ENCODE measurements at places on chromosomes 7 and 10.

GRCh38 chr10:115706026-115706425 is 567.0 kb downstream of the GFRA1 start:
- DNase-seq: no peak

DNA sequence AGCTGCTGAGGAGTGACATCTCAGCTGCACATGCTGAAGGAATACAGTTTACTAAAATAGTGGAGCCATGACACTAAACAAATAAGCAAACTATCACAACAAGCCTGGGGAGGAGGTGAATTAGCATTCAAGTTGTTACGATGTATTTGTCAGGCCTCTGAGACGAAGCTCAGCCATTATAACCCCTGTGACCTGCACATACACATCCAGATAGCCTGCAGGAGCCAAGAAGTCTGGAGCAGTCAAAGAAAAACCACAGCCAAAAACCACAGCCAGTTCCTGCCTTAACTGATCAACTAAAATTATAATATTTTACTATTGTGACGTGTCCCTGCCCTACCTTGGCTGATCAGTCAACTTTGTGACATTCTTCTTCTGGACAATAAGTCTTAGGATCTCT is 68.6 kb downstream of the NSUN6 start:
- DNase-seq: no peak

DNA sequence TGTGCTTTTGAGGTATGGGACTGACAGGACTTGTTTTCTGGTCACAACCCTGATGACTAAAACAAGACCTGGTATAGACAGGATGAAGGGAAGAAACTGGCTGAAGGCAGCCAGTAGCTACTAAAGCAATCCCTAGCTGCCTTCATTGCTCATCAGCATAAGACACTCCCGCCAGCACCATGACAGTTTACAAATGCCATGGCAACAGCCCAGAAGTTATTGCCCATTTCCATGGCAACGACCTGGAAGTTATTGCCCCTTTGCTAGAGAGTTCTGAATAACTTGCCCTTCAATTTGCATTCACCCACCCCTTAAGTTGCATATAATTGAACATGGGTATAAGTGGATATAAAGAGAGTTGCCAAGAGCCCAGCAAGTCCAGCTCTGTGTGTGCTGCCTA is 169.6 kb upstream of the FAM171A1 start:
- DNase-seq: no peak

DNA sequence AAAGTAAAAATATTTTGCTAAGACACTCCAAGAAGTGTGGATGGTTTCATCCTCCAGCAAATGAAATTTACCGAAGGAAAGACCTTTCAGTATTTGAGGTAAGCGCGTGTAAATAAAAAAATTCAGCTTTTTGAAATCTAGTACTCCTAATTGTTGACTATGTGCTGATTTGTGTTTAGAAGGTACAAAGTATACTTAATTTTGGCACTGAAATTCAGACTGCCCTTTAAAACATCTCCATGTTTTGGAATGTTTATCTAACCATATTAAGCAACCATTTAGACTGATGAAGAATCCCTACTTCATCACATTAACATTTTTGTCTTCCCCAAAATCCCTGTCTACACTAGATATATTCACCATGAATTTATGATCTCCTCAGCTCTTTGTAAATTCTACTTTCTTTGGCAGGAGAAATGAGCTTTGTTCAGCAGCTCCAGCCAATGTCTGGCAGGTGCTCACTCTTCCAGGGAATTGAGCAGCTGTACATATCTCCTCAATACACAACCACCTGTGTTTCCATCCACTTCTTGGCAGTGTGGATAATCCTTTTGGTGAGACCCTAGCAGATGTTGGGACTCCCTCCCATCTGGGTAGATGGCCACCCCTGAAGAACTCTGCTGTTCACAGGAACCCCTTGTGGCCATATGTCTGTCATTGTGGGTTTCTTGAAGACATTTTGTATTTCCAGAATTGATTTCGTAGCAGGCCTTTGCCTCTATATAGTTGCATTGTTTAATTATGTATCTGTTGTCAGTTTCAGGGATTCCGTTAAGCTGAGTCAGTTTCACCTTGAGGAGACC is 129.4 kb upstream of the SAMD8 start:
- no peak for DNase-seq

GRCh38 chr10:131872011-131872826 is 28.6 kb upstream of the PPP2R2D start:
- no peak for DNase-seq

DNA sequence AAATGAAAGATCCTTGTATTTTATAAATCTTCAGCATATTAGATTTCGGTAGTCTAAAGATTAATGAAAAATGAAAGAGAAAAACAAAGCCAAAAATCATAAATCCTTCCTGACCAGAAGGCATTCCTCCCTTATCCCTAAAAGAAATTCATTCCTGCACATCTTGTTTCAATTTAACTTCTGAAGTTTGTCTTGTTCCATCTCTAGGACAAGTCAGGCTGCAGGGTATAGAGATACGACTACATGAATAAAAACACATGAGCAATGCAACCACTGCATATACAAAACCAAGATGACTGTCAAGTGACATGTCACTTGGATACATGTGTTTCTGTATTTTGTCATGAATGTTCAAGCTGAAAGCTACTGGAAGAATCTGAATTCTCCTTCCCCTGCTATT is 214.9 kb downstream of the JAZF1 start:
- no peak for DNase-seq

DNA sequence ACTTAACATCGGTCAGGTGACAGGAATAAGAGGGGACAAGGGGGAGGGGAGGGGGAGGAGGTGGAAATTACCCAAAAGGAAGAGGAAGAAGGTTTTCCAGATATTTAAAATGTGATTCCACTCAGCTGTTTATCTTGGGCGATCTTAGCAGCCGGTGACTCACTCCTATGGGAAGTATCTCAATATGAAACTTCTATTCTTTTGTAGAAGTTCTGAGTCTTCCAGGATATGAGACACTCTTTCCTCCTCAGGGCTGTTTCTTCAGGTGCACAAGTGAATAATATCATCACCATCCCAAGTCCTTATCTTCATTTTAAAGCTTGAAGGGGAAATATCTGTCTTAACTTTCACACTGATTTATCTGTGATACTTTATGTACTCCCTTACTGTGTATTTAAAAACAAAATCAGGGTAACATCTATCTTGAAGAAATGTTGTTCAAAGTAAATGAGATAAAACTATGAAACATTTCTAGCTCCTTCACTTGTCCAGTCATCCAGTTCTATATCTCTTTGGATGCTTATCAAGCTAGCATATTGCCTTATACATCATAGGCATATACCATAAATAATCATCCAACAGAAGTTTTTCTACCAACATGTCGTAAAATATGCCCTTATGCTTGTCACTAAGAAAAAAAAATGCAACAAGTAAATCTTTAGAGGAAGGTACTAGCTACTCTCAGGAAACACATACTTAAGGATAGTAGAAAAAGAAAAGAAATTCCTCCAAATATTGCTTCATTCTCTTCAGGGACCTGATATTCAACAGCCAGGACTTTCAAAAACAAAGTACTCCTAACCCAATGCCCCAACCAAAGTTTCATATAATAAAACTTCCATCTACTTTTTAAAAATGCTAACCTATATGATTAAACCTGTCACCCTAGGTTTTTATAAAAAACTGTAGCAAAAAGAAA is 13.7 kb downstream of the DOCK4 start:
- DNase-seq: no peak

DNA sequence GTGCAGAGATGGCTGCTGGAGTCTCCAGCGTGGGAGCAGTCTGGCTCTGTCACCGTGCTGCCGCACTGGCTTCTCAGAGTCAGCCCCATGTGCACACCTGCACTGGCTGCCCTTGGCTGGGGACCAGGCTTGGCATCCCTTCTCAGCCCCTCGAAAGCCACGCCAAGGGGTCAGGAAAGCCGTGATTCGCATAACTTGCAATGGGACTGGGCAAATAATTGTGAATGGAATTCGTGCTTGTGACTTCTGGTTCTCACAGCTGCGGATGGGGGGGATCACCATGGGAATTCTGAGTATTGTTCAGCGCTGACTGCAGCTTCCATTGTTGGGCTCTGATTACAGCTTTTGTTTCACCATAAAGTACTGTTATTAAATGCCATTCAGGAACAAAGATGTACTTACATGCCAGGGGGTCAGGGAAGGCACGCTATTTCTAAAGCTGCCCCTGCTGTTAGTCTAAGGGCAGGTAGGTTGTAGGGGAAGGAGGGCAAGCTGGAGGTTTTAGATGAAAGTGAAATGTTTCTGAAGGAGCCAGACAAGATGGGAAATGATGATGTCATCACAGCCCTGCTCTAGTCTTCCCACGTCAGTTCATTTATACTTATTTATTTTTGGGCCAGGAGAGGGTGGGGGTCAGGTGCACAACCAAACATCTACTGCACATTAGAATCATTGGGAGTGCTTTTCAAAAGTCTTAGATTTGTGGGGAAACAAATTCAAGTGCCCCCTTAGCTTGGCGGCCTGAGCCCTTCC is 5.8 kb upstream of the PLEKHA1 start:
- DNase-seq: no peak

- DNase-seq: no peak
These were observed 28.8 kb upstream of the DOCK1 start for GRCh38 chr10:126876456-126876855.

DNA sequence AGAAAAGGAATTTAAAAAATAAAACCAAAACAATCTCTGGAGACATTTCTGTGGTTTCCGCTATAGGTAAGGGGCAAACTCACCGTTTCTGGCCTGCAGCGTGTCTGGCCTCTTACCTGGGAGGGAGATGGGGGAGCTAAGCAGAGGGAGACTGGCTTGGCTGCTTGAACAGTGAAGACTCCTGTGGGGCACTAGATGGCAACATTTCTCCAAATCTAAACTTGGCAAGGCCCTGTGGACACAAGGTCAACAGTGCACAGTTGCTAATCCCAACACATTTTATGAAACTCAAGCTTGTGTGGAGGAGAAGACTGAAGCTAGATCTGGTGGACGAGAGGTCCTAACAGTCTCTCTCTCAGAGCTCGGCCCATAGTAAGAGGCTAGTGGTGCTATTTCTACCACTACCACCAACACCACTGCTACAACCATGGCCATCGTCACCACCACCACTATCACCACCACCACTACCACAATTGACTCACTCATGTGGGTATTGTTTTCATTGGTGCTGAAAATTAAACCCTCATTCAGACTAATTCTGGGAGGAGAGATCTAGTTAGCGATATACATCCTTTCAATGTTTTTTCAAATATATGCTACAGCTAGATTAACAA is 28.4 kb upstream of the CDHR3 start:
- no peak for DNase-seq

DNA sequence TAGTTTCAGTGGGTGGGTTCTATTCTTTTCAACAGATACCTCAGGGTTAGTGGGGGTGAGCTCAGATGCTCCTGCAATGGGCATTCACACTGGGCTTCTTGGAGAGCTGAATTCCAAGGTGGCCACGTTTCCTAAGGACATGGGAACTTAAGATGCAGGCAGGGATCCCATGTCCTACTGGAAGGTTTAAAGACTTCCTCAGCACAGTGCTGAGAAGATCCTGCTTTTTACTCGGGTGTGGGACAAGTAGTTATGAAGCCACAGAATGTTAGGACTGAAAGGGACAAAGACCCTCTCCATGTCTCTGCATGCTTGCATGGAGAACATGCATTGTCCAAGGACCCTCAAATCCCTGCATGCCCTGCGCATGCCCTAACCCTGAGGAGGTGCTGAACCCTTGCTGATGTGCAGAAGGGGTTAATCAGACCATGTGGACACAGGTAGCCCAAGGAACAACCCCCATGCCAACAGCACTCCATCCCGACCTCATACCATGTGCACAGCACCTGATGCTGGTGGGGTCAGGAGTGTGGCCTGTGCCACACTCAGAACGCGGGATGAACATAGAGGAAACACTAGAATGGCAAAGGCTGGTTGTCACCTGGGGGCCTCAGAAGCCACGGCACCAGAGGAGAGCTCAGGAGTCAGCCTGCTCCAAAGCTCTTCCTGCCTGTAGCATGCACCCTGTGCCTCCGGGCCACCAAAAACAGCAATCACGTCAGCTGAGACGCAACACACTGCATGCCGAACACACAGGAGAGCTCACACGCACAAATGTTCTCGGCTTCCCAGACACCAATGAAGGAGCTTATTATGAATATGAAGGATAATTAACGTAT is 15.2 kb downstream of the IL2RA start:
- DNase-seq: peak; percentile 48

DNA sequence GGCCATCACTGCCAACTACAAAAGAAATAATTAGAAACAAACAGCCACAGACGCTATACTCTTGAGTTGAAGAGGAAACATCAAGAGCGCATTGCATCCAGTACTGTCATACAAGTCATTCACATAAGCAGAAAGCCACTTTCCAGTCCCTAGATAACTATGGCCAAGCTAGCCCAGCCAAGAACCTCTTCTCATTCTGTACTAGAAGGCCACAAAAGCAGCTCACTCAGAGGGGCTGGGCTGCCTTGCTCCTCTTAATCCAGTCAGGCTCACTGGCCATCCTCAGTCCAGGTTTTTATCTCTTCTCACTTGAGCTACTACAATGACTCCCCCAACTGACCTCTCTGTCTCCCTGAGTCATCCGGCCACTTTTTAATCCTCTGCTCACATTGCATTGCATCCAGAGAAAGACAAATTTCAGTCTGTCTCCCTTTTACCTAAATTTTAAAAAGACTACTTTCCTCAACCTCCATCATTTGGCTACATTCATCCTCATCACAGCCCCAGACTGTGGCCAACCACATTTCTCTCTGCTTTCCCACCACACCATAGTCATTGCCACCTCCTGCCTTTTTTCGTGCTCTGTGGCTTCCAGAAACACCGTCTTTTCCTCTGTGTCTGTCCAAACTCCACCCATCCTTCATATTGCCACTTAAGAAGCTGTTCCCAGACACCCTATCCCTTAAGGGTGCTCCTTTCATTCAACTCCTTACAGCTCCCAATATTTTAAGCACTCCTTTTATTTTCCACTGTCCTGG is 25.0 kb downstream of the PPP1R3C start:
- DNase-seq: no peak

DNA sequence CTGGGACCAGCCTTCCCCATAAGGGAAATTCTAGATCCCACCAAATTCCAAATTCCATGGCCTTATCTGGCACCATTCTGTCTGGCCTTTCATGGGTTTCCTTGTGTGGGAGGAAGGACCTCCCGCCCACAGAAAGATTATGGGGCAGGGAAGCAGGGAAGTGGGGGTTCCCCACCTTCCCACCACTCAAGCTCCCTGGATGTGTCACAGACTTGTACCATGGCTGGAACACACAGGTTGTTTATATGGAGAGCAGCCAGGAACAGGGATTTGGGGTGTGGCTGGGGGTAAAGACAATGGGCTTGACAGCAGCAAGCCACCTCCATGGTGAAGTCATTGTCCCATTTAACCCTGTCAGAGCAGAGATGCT is 18.3 kb downstream of the UNC5B start:
- no peak for DNase-seq

- DNase-seq: peak; percentile 34
These were observed 30.7 kb downstream of the DUSP5 start for GRCh38 chr10:110528224-110528996.

- DNase-seq: no peak
These were observed 3.2 kb downstream of the ZNF800 start for GRCh38 chr7:127389321-127389720.

GRCh38 chr7:11505471-11505985 is 326.5 kb downstream of the THSD7A start:
- DNase-seq: no peak

- DNase-seq: no peak
These were observed 272.3 kb downstream of the SEMA3D start for GRCh38 chr7:84914598-84914997.

GRCh38 chr7:99104631-99105030 is 39.3 kb downstream of the SMURF1 start:
- DNase-seq: no peak

All from activated T-cell treated with anti-CD3 and anti-CD28 coated beads, Interleukin-2, amount 50 U/mL, for 48 hours (primary cell).